H4 (cell line): ENCODE measurements at places on chromosomes 1 and 21. TPM values are rescaled to one million over a fixed set of nuclear protein-coding genes. Genes with fewer than 3 reads are reported as not detected.

Gene GJC2
- total RNA-seq: 0.06 TPM in 1 of 2 replicates, not detected in the other

DNA sequence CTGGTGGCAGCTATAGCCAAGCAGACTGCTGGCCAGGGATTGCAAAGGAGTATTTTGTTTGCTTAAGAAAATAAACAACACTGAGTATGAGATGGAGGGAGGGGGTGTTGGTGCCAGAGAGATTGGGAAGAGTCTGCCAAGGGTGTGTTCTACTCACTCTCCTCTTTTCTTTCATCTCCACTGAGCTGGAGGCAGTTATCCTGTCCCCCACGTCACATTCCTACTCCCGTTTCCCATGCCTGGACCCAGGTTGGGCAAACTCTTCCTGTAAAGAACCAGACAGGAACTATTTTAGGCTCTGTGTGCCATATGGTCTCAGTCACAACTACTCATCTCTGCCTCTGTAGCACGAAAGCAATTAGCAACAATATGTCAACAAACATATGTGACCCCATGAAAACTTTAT, 1.4 kb upstream of the IL24 start:
- peak; percentile 83 for DNase-seq

DNA sequence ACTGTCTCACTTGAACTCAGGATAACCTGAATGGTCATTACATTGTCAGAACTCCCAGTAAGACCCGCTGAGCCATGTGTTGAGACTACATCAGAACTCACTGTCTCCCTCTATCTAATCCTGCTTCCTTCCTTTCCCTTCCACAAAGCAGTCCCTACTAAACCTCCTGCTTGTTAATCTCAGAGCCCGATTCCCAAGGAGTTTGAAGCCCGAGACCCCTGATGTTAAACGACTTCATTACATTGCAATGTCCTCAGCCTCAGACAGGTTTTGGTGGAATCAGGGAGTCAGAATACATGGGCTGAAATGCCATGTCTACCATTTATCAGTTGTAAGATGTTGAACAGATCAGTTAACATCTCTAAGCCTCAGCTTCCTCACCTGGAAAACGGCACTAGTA, 682.4 kb downstream of the ADGRL2 start:
- DNase-seq: no peak

DNA sequence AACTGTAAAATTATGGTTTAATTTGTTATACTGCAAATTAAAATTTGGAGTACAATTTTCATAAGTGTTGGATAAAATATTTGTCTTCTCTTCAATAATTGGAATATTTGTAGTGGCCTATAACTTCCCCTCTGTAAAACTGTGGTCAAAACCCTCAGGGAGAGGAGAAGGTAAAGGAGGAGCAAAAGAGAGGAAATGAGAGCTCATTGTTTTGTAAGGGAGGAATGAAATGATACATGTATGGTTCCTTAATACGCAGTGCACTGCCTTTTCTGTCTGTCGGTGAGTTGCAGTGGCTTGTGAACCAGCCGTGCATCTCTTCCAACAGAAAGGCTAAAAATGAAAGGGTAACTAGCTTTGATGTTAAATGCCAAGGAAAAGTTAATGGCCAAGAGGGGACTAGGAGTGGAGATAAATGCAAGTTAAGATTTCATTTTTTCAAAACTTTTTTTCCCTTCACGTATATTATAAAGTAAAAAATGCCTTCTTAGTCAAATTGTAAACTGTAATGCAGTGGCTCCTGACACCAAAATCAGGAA, 26.4 kb downstream of the LRRC8D start:
- no peak for DNase-seq

DNA sequence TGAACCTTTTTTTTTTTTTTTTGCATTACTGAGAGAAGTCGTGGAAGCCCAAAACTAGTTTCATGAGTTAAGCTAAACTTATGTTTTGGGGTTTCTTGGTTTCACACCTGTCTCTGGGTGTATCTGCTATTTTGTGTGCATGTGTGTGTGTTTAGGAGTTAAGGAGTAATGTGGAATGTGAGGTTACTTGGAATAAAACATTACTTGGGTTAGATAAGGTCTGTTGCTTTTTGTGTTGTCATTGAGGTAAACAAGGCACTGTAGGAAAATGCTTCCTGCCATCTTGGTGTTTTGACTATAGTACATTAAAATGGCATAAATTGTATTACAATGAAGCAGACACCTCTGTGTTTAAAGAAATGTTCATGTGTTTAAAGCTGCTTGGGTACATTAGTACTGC, 2.9 kb downstream of the TENT5C start:
- no peak for DNase-seq
